ENCODE measurements at places on chromosomes 13 and 19.

DNA sequence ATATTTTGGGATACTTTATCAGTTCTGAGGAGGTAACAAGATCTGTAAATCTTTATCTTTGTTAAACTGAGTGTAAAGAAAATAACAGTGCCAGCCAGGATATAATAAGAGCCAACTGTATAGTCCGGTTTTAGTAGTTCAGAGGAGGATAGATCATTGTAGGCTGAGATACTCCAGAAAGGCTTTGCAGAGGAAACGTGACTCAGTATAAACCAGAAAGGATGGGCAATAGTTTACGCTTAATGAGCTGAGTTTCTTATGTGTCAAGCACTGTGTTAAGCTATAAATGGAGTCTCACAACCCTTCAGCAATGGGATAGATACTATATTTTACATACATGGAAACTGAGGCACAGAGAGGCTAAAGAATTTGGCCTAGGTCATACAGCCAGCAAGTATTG lies 3.8 kb downstream of the RFXAP start:
- no peak for DNase-seq

DNA sequence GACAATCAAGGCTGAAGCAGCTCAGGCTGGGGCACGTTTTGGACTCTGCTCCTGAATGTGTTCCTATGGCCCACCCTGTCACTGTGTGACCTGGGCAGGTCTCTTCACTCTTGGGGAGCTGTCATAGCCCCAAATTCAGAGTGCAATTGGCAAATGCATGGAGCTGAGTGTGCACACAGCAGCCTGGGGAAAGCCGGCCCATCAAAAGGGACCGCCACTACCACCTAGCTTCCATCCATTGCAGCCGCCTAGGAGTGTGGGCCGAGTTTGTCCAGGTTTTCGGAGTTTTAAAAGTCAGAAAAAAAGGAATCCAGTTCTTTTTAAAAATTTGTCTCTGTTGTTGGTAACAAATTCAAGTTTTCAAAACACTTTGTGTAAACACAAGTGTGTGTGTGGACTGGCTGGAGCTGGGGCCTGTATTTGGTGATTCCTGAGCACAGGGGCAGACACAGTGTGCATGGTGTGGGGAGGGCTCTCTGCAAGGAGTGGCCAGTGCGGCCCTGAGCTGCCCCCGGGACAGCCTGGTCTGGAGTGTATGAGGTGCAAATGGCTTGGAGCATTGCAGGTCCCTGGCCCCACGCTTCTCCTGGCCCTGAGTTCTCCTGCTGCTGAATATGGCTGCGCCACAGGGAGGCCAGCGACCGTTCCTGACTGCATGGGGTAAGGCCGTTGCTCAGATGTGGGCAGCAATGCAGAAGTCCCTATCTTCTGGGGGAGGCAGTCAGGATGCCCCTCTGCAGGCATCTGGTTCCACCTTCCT lies 13.2 kb upstream of the ZNF536 start:
- no peak for DNase-seq

DNA sequence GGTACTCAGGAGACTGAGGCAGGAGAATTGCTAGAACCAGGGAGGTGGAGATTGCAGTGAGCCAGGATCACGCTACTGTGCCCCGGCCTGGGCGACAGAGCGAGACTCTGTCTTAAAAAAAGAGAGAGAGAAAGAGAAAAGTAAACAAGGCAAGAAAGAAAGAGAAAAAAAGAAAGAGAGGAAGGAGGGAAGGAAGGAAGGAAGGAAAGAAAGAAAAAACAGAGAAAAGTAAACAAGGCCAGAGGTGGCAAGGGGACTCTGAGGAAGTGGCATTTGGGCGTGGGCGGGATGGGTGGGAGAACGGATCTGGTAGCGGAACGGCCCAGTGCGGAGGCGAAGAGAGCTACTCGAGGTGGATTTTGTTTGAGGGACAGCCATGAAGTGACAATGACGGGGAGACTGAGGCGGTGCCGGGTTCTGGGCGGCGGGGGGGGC lies 7.5 kb upstream of the ARRDC2 start:
- no peak for DNase-seq

GRCh38 chr13:72444999-72445398 lies 282.4 kb downstream of the MZT1 start:
- DNase-seq: no peak

GRCh38 chr13:45372189-45373161 lies 31.5 kb upstream of the TPT1 start:
- DNase-seq: no peak

GRCh38 chr13:36764536-36764935 lies 54.5 kb upstream of the RFXAP start:
- DNase-seq: no peak

DNA sequence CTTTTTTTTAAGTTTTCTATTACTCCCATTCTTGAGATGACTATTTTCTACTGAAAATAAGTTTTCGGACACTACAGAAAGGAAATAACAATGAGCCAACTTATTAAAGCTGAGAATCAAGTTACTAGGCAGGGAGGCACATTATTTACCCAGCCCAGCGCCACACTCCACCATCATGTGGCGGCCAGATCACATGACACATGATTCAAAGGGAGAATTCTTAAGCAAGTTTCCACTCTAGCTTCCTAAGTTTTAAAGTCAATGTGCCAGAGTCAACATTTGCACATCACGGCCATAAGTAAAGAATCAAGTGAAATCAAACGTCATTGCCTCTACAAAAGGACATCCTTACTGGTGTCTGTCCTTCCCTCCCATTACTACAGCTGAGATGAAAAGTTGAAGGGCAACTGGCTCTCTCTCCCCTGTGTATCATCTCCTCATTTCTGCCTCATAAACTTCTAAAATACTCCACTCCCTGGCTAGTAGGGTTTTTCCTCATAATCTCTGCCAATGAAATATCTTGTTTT lies 81.7 kb downstream of the KLF12 start:
- DNase-seq: no peak

DNA sequence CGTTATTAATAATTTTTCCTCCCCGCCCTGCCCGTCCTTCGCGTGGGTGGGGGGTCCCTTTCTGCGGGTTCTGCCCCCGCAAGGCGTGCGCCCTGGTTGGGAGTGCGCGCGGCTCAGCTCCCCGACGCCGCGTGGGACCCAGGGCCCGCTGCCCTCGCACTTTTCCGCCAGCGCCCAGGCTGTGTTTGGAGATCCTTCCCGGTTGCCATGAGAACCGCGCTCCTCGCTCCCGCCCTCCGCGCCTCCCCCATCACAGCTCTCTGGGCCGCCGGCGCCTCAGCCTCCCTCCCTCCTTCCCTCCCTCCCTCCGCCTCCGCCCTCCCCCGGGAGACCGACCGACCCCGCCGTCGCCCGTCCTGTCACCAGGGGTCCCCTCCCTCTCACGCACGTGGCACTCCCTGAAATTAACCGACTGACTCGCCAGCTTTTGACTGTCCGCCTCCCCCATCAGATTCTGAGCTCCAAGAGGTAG lies 2.4 kb upstream of the SSBP4 start:
- DNase-seq: peak; percentile 70

GRCh38 chr13:111853721-111854120 lies 213.2 kb upstream of the SOX1 start:
- no peak for DNase-seq

DNA sequence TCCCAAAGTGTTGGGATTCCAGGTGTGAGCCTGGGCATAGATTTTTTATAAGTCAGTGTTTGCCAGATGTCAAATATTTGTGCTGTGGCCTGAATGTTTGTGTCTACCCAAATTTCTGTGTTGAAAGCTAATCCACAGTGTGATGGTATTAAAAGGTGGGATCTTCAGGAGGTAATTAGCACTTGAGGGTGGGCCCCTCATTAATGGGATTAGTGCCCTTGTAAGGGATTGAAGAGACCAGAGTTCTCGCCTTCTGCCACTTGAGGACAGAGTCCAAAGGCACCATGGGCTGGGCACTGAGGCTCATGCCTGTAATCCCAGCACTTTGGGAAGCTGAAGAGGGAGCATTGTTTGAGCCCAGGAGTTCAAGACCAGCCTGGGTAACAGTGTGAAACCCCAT lies 9.7 kb upstream of the FBXO17 start:
- DNase-seq: no peak

- DNase-seq: peak; percentile 2
Measured at GRCh38 chr19:11240008-11240444, 607 bp downstream of the ANGPTL8 start.

GRCh38 chr13:32141462-32141861 lies 109.9 kb downstream of the FRY start:
- DNase-seq: no peak

DNA sequence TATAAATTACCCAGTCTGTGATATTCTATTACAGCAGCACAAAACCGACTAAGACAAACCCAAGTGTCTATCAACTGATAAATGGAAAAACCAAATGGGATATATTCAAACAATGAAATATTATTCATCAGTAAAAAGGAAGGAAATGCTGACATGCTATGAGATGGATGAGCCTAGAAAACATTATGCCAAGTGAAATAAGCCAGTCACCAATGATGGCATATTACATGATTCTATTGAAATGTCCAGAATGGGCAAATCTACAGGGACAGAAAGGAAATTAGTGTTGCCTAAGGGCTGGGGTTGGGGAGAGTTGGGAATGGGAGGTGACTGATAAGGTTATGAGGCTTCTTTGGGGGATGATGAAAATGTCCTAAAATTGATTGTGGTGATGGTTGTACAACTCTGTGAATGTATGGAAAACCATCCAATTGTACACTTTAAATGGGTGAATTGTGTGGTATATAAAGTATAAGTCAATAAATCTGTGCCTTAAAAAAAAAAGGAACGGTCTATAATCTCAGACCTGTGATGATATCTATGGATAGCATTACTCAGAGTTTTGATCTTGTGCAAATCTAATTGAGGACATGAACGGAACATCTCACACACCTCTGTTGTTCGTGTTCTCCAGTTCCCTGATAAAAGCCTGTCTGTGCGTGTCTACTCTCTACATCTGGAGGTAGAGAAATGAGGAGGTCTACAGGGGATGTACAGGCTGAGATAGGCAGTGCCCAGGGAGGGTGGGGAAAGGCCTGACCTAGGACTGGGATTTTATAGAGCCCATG lies 49.0 kb downstream of the TNFRSF19 start:
- DNase-seq: no peak

- DNase-seq: no peak
Measured at GRCh38 chr13:50838701-50839100, 4.8 kb downstream of the DLEU7 start.

DNA sequence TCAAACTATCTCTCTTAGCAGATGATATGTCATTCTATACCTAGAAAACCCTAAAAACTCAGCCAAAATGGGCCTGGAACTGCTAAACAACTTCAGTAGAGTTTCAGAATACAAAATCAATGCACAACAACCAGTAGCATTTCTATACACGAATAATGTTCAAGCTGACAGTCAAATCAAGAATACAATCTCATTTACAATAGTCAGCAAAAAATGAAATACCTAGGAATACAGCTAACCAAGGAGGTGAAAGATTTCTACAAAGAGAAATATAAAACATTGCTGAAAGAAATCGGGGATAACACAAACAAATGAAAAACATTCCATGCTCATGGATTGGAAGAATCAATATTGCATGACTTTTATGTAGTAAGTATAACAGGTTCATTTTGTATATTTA lies 804.8 kb downstream of the SLITRK1 start:
- DNase-seq: no peak

DNA sequence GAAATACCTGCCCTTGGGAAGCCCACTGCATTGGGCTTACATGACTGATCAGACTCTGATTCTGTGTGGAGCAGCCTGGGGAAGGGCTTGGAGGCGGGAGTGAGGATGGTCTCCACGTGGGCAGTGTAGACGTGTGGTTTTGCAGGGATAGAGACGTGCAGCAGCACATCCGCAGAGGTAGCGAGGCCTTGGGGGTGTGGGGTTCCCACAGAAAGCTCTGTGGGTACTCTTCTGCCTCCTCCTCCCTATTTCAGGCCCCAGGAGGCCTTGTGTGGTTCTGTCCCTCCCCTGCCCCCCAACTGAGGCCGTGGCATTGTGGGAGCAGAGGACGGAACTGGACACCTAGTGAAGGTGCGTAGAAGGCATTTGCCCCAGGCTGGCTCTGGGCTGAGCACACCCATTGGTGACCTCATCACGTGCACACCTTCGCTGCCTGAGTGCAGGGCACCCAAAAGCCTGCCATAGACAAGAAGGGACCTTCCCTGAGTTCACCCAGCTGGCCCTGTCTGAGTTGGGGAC lies 28.9 kb downstream of the PPP1R37 start:
- no peak for DNase-seq

DNA sequence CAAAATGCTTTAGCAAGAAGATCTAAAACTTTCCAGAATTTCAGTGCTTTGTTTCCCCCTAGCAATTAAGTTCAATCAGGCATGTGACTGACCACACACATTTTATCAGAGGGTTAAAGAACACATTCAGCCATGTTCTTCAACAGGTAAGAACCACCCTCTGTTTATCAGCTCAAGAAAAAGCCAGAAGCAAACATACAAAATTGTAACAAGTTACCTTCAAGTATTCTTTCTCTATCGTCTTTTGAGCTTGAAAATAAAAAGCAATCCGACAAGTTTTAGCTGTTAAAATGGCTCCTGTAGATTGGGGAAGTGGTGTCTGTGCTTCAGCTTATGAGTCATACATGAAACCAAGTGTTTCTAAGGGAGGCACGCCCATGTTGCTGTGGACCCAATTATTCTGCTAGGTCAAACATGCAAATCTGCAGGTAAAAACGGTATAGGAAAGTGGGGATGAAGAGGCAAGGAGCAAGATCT lies at the start of gene ELF1:
Gene ELF1, minus strand, starts transcription at position 306 of the 477 bp plus-strand sequence. CDS start 37,262 bp downstream, outside the sequence.
- peak; percentile 91 for DNase-seq

DNA sequence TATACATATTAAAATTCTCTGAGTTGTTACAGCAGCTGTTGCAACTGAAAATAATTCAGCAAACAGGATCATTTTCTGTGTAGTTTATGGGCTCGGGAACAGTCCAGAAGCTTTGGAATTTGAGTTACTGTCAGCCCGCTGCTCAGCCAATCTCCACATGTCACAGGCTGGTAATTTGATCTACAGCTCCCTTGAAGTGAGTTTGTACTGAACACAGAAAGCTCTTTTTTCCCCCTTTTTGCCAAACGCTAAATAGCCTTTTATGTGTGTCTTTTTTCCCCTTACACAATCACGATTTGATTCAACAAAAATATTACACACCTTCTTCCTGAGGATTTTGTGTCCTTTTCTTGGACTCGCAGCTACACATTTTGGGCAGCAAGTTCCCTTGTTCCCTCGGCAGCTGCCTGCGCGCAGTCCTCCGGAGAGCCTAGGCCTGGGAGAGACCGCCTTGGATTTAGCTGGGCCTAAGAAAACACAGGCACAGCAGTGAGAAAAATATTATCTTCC lies 371.4 kb downstream of the KCNRG start:
- no peak for DNase-seq

GRCh38 chr13:95858286-95859075 lies 181.5 kb downstream of the DNAJC3 start:
- DNase-seq: no peak
